Stimulated activated CD8-positive, alpha-beta memory T cell treated with anti-CD3 and anti-CD28 coated beads, Interleukin-4, amount 100 ng/mL, for 48 hours (primary cell): ENCODE measurements at places on chromosomes 11 and 22.

- no peak for DNase-seq
Observed at GRCh38 chr11:27865105-27865504, 164.8 kb upstream of the BDNF start.

DNA sequence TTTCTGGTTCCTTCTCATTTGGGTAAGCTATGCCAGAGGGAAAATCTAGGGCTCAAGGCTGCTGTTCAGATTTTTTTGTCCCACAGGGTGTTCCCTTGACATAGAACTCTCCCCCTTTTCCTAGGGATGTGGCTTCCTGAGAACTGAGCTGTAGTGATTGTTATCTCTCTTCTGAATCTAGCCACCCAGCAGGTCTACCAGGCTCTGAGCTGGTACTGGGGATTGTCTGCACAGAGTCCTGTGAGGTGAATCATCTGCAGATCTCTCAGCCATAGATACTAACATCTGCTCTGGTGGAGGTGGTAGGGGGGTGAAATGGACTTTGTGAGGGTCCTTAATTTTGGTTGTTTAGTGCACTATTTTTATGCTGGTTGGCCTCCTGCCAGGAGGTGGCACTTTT lies 167.3 kb upstream of the PGR start:
- DNase-seq: no peak

- no peak for DNase-seq
Observed at GRCh38 chr11:121961321-121961801, 154.7 kb downstream of the BLID start.

- no peak for DNase-seq
Observed at GRCh38 chr22:49734882-49735281, 92.8 kb downstream of the BRD1 start.

DNA sequence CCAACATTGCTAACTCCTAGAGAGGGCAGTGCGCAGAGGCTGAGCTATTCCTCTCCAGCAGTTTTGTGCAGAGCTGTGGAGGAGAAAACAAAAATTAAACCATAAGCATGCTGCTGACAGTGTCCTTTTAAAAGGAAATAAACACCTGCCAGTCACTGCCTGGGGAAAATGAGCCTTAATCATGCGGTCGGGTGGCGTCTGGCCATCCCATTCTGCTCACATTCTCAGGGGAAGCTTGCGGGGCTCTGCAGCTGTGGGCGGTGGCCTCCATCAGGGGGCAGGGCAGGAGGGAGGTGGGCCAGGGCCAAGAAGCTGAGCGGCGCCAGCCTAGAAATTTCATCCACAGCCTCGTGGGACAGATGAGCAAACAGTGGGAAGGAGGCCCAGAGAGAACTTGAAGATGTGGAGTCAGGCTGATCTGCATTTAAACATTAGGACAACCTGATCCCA lies 71.0 kb upstream of the TP53I11 start:
- DNase-seq: no peak
